ENCODE measurements at places on chromosomes 3 and 15.

DNA sequence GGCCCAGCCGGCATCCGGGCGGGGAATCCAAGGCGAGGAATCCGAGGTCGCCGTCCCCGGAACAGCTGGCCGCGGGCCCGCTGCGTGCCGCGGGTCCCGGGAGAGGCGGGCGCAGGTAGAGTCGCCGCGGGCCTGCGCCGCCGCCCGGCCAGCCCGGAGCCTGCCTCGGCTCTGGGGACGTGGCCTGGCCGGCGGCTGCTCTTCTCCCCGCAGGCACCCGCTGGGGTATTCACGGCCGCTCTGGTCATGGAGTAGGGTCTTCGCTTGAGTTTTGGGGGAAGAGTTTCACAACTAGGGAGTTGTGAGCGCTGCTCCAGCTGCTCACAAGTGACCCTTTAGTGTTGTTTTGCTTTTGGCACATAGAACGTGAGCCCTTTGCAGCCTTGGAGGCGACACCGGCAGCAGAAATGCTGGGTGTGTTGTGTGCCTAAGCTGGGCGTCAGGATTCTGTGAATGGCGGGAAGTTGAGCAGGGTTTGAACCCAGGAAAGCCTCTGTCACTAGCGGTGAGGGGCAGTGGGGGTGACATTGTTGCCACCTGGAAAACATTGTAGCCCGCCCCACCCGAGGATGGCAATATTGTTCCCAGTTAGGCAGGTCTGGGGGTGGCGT is 4.0 kb downstream of the TRIM71 start:
- no peak for DNase-seq

DNA sequence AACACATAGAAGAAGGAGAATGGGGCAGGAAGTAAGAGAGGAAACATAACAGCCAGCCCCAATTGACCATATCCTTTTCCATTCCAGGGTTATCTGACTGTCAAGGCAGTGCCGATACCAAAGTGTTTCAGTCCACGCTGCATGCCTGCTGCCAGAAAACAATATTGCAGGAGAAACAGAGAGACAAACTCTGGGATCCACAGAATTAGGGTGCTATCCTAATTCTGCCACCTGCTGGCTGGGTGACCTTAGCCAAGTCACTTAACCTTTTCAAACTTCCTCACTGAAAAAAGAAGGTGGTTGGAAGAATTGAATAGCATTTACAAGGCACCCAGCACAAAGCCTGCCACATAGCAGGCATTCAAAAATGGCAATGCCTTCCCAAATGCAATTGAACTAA is 32.0 kb downstream of the GLB1 start:
- no peak for DNase-seq

DNA sequence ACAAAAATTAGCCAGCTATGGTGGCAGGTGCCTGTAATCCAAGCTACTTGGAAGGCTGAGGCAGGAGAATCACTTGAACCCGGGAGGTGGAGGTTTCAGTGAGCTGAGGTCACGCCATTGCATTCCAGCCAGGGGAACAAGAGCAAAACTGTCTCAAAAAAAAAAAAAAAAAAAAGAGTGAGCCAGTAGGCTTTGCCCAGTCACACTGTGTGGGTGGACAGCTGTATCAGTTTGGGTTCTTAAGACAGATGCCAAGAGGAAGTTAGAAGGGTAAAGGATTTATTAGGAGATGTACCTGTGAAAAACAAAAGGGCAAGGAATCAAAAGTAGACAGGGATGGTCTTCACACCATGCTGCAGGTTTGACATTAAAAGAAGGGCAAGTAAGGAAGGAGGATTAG is 86.1 kb upstream of the CGNL1 start:
- no peak for DNase-seq

GRCh38 chr3:63937661-63938651 is 25.8 kb upstream of the SCAANT1 start:
- DNase-seq: no peak

DNA sequence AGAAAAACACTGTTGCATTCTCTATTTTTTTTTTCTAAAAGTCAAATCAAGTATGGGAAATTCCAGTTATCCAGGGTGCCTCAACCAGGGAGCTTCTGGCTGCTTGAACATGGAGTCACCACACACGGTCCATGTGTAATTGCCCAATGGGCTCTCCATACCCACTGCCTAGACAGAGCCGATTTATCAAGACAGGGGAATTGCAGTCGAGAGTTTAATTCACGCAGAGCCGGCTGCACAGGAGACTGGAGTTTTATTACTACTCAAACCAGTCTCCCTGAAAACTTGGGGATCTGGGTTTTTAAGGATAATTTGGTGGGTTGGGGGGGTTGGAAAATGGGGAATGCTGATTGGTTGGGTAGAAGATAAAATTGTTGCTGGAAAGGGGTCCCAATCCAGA is 149.8 kb downstream of the TJP1 start:
- no peak for DNase-seq

- DNase-seq: no peak
Measured at GRCh38 chr3:48598323-48599076, 3.4 kb upstream of the COL7A1 start.
